Tibial artery (tissue), 4 donors: ENCODE measurements at places on chromosomes 11 and 22.
A peak's percentile ranks its signal among the peaks of the same experiment; 100 is the strongest.

DNA sequence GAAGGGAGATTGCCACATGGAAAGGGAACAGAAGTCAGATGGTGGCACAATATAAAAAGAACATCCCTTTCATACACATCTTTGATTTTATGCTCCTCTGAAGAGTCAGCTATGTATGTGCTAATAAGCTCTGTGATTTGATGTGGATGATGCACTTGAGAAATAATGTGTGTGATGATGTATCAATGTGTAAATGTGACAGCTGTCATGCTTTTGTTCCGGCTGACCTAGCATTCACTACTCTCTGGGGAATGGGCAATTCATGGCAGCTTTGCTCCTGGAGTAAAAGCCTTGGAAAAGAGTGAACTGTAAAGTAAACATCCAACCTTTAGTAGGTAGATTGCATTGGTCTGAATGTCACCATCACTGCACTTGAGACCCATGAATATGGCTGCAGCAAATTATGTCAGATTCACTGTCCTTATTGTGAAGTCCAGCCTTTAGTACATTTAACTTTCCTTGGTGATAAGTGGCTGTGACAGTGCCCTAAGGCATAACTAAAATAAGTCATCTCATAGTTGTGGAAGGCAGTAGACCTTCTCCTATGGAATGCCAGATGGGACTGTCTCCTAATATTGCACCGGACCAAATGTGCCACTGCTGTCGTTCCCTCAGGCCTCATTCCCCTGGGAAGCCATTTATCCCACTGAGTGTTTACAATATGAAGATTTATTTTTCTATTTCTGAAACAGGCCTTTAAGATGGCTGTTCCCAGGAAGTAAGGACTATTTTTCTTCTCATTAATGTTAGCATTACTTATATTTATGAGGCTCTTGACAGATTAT is 178.2 kb upstream of the CCDC90B start:
- no peak for DNase-seq

- DNase-seq = no peak
Observed at GRCh38 chr11:134252346-134253187, 585 bp downstream of the THYN1 start.

GRCh38 chr22:44919691-44920090 is 90.1 kb downstream of the PHF21B start:
- DNase-seq = peak; percentile 23

DNA sequence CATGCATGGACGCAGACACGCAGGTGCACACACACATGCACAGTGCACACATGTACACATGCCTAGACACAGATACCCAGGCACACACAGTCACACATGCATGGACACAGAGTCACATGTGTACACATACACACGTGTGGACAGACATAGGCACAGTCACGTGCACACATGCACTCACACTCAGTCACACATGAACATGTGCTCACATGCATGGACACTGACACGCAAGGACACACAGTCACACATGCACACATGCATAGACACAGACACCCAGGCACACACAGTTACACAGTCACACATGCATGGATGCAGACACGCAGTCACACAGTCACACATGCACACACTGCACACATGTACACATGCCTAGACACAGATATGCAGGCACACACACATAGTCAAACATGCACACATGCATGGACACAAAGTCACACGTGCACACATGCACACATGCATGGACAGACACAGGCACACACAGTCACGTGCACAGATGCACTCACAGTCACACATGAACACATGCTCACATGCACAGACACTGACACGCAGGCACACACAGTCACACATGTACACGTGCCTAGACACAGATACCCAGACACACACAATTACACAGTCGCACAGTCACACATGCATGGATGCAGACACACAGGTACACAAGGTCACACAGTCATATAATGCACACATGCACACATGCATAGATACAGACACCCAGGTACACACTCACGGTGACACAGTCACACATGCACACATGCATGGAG is 16.8 kb downstream of the MUC2 start:
- DNase-seq = no peak

DNA sequence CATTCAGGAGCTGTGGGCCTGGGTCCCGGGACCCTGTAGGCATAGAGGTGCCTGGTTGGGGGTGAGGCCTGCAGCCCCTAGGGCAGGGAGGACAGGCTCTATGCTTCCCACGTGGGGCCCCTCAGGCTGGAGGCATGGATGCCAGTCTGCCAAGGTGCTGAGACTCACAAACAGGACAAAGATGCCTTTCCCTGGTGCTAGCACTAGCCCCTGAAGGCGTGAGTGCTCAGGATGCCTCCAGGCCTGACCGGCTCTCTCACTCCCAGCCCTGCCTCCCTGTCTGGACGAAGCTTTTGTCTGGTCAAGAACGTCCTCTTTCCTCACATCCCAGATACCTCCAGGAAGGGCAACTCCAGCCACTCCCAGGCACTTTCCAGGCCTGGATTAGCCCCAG is 2.1 kb downstream of the CDC42BPG start:
- no peak for DNase-seq

- no peak for DNase-seq
Observed at GRCh38 chr11:126214841-126215240, 3.3 kb downstream of the FAM118B start.

DNA sequence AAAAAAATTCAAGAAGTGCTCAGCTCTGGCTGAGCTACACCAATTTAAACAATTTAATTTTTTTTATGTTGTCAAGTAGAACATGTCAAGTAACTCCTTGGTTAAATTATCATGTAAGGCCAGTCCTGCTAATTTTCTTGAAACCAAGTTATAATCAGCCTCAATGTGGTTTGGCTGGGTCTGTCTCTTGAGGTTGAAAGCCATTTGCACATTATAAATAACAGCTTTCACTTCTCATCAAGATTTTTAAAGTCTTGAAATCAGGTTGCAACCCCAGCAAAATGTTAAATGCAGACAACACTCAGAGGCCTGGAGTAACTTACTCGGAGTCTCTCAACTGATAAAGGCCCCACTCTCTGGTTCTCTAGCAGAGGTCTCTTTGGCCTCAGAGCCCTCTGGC is 324.4 kb downstream of the BRD1 start:
- no peak for DNase-seq

DNA sequence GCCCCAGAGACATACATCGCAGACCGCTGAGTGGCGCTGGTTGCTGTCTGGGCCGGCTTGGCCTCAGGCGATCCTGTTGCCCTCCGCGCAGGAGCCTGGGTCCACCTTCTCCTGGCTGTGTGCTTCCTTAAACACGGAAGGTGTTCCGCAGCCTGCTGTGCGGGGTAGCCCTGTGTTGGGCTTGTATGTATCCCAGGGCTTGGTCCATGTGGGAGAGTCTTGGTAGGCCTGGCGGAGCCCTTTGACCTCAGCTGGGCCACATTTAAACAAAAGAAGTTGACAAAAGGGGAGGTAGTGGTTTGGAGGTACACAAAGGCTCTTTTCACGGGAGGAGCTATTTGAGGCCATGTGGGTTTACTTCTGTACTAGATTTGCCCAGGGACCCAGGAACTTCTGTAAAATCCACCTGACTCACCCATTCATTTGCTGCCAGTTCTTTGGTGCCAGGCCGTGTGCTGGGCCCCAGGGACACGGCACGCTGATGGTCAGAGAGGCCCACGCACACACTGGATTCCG is 11.0 kb upstream of the GRAMD4 start:
- no peak for DNase-seq

DNA sequence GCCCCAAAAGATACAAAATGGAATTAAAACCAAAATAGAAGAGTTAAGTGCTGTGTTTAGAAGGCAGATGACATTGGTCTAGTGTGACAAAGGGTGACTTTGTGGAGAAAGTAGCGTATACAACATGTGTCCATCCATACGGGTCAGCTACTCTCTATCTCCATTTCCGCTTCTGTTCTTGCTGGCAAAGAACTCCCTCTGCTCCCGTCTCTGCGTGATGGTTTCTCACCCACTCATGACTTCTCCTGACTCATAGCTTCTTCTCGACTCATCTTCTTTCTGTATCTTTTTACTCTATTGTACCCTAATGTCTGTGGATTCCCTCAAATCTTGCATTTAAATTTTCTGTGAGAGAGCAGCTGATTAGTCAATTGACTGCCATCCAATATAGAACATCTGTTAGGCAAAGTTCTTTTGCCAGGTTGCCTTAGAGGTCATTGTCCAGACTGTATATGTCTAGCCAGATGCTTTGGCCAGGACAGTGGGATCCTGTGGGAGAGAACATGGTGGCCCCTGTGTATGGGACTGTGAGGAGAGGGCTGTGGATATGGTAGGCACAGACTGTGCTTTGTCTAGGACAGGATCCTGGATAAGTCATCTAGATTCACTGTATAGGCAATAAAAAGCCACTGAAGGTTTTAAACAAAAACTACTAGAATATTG is 28.4 kb downstream of the MMP13 start:
- no peak for DNase-seq

DNA sequence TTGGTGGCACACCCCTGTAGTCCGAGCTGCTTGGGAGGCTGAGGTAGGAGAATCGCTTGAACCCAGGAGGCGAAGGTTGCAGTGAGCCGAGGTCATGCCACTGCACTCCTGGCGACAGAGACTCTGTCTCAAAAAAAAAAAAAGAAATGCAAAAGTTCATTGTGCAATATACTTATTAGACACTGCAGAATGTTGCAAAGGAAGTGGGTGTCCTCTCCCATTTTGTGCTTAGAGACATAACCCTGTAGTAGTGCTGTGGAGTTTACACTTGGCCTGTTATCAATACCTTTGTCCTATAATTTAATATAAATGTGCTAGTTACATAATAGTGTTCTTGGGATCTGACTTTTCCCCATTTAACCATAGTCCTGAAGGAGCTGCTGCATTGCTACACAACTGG is 9.4 kb downstream of the BCL2L13 start:
- no peak for DNase-seq

- DNase-seq = no peak
Observed at GRCh38 chr11:2566223-2567025, 121.6 kb downstream of the KCNQ1 start.

DNA sequence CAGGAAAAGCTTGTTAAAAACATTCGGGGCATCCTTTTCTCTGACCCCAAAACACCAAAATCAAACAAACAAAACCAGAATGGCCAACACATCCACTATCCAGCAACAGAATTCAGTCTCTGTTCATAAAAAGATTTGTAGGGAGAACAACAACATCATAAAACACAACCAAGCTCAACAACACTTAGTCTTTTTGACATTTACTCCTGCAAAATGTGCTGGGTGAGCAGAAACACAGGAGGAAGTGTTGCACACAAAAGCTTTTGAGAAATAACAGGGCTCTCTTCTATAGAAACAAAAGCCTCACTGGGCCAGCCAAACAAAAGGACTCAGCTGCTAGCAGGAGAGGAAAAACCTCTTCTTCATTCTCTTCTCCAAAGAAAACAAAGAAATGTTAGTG is 736.0 kb upstream of the CCDC90B start:
- DNase-seq = no peak

DNA sequence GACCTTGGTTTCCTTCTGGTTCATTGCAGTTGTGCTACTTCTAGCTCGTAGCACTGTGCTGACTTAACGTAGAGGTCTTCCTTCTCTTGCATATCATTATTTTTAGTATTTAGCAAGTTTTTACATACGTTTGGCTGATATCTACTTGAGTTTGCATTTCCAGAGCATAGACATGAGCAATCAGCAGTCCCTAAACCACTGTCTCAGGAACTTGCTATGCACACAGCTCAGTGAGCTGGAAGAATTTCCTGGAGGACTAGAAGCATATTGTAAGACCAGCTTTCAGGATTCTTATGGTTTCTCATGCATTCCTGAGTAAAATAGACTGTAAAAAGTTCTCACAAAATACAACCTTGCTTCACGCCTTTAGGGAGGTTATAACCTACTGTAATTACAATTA is 226.7 kb upstream of the PDGFD start:
- no peak for DNase-seq

DNA sequence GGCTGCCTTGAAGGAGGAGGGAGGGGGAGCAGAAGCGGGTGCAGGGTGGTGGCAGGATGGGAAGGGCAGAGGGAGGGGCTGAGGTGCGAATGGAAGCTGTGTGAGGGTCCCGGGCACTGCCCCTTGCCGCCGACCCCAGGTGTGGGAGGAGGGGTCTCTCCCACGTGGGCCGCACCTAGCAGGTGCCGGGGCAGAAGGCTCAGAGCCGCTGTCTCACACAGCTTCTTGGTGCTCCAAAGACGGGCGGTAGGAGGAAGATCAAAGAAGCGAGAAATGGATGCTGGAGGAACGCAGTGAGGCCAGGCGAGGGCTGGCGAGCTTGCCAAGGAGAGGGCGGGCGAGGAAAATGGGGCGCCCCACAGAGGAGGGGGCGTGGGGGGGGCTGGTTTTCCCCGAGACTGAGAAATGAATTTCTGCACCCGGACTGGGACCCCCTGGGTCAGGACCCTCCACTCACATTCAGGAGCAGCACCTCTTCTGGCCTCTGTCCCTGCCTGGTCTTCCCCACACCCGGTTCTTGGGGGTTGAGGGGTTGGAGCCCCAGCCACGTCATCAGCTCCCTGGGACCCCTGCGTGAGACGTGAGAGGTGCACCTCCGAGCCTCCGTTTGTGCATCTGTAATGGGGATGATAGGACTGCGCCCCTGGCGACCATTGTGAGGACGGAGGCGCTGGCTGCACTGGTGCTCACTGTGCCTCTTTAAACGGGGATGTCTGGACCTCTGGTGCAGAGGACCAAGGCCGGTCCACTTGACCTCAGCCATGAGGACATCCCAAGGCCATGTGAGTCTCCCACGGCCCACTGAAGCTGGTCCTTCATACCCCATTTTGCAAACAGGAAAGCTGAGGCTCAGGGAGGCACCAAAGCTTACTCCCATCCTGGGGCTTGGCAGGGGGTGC is 16.8 kb downstream of the LSP1 start:
- DNase-seq = no peak

GRCh38 chr11:100575860-100576717 is 111.0 kb upstream of the ARHGAP42 start:
- no peak for DNase-seq

DNA sequence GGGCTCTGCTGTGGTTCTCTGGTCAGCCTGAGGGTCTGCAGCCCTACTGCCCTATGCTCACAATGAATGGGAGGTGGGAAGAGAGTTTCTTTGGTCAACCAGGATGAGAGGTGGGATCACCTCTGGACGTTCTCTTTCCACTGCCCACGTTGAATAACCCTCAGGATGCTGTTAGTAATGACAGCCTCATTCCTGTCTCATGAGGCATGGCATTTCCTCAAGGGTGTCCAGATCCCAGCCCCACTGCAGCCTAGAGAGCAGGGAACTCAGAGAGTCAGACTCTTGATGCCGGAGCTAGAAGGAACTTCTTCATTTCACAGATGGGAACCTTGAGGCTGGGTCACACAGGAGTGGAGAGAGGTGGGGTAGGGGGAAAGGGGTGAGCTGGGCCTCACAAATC is 196.0 kb downstream of the CEP164 start:
- DNase-seq = no peak

GRCh38 chr11:63905179-63905578 is 11.8 kb downstream of the RCOR2 start:
- DNase-seq = peak; percentile 27

- DNase-seq = no peak
Observed at GRCh38 chr11:59542142-59542810, 30.9 kb downstream of the OR4D9 start.
